Posterior cingulate gyrus (tissue), 11 donors: ENCODE measurements at places on chromosomes 3 and 15.

DNA sequence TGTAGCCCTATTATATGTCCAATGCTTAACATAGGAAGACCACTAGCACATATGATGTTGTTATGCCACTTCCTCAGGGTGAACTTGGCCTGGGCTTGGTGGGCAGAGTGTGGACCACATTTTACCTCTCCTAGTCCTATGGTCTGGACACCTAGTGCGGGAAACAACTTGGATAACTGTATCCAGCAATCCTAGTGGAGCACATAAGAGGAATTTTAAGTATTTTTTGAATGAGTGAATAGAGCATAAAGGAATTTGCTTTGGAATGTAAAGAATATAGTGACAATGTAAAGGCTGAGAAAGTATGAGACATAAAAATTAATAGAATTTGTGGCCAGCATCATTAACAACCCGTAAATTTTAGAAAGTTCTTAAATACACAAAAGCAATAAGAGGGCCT, 528.9 kb downstream of the IGSF11 start:
- DNase-seq: no peak

DNA sequence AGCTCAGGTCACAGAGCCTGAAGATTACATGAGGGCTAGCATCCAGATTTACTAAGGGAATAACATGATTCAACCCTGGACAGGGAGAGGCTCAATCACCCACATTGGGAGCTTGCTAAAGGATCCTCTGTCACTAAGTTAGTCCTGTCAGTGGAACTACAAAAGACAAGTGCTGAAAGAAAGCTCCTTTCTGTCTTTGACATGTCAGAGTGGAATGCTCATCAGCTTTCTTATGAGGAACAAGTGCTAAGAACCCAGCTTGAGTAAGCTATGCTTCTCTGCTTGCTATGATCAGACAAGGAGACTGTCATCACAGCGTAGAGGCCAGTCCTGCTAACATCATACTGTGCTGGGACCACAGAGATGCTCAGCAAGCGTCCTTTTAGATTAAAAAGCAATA, 74.5 kb downstream of the MB21D2 start:
- DNase-seq: no peak

DNA sequence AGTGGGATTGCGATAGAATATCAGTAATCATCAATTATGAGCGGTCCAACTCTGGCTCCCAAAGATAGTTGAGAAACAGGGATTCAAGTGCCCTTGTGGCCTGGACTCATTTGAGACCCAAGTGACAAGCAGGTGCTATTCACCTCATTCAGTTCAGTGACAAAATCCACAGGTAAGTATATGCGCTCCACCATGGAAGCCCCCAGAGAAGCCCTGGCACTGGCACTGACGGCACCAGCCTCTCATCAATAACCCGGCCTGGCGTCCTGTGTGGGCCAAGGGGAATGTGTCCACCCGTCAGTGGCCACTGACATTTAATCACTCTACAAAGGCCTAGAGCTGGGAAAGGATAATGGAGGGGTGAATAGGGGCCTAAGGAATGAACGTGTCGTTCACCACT, 117.2 kb downstream of the ADCY5 start:
- DNase-seq: no peak

GRCh38 chr3:22115581-22115980, 364.6 kb upstream of the ZNF385D start:
- DNase-seq: no peak

- no peak for DNase-seq
Measured at GRCh38 chr3:183438735-183439134, 10.3 kb upstream of the MCF2L2 start.

DNA sequence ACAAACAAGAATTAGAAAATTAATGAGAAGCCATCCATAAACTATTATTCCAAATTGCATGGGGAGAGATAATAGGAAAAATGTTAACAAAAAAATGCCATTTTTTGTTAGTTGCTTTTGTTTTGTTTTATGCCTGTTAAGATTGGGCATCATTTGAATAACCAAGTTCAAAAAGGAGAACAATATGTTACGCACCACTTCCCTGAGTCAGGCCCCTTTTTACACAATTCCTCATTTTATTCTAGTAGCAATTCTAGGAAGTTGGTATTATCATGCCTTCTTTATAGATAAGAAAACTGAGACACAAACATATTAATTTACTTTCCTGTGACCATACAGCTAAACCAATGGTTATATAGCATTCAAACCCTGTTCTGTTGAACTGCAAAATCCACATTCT, 736.9 kb upstream of the CCDC54 start:
- DNase-seq: no peak

- no peak for DNase-seq
Measured at GRCh38 chr15:78342021-78342420, 1.9 kb downstream of the CRABP1 start.

DNA sequence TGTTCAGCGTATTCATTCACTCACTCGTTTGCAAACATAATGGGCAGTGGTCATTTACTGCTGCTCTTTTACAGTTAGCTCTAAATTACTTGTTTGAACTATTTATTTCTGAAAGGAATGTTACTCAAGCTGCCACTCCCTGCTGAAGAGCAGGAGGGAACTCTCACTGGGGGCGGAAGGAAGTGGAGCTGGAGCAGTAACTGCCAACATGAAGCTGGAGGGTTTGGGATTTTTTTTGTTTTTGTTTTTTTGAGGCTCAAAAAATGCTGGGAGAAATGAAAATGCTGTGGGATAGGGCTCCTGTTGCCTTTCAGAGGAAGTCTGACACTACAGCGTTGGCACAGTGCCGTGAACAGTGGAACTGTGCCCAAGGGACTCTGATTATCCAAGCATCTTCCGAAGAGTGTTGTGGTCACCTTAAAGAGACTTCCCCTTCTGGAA, 44.1 kb downstream of the SENP2 start:
- no peak for DNase-seq

GRCh38 chr3:52769786-52770455, 819 bp downstream of the NEK4 start:
- DNase-seq: no peak

DNA sequence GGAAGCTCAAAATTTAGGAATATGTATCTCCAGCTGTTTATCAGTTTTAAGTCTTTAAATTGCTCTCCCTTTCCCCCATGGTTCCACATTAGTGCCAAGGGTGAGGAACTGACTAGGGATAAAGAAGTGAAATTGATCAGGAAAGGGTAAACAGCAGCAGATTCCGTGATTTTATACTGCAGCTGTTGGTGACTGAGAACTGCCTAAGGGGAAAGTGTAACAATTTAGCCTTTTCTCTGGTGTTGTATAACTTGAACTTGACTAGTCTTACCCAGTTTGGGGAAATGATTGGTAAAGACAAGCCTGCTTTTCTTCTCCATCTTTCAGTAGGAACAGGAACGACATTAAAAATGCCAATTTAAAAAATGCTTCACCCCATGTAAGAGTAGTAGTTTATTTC, 5.0 kb downstream of the SPRED1 start:
- DNase-seq: no peak

DNA sequence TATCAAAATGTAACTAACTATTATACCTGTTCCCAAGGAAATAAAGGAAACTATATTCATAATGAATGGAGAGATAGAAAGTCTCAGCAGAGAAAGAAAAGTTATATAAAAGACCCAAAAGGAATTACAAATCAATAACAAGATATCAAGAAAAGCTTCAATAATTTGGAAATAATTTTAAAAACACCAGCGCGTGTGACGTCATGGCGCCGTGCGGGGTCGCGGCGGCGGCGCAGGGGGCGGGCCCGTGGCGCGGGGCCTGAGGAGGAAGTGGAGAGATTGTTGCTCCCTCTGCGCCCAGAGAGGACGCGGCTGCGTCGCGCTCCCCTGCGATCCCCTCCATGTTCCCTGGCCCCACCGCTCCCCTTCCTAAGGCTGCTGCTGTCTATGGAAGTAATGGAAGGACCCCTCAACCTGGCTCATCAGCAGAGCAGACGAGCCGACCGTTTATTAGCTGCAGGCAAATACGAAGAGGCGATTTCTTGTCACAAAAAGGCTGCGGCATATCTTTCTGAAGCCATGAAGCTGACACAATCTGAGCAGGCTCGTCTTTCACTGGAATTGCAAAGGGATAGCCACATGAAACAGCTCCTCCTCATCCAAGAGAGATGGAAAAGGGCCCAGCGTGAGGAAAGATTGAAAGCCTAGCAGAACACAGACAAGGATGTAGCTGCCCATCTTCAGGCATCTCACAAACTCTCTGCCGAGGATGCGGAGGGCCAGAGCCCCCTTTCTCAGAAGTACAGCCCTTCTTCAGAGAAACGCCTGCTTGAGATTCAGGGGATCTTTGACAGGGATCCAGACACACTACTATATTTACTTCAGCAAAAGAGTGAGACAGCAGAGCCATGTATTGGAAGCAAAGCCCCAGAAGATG, 4.1 kb downstream of the XCR1 start:
- DNase-seq: no peak

GRCh38 chr15:92005154-92005553, 151.6 kb downstream of the SLCO3A1 start:
- no peak for DNase-seq
